ENCODE measurements at places on chromosomes 6 and 20.

- no peak for DNase-seq
These were observed 914.7 kb upstream of the CITED2 start for GRCh38 chr6:140289186-140289585.

- peak; percentile 36 for DNase-seq
These were observed 15.9 kb upstream of the FYN start for GRCh38 chr6:111888928-111889695.

GRCh38 chr6:106629103-106629858 lies at the start of the genes QRSL1 and RTN4IP1:
QRSL1 (plus strand) TSS chr6:106629578; CDS start chr6:106629682, 104 bp downstream.
RTN4IP1 (minus strand) TSS chr6:106629498; CDS start chr6:106629021, 477 bp downstream.
- peak; percentile 91 for DNase-seq

GRCh38 chr6:5729080-5729434 lies 277.7 kb downstream of the NRN1 start:
- no peak for DNase-seq

DNA sequence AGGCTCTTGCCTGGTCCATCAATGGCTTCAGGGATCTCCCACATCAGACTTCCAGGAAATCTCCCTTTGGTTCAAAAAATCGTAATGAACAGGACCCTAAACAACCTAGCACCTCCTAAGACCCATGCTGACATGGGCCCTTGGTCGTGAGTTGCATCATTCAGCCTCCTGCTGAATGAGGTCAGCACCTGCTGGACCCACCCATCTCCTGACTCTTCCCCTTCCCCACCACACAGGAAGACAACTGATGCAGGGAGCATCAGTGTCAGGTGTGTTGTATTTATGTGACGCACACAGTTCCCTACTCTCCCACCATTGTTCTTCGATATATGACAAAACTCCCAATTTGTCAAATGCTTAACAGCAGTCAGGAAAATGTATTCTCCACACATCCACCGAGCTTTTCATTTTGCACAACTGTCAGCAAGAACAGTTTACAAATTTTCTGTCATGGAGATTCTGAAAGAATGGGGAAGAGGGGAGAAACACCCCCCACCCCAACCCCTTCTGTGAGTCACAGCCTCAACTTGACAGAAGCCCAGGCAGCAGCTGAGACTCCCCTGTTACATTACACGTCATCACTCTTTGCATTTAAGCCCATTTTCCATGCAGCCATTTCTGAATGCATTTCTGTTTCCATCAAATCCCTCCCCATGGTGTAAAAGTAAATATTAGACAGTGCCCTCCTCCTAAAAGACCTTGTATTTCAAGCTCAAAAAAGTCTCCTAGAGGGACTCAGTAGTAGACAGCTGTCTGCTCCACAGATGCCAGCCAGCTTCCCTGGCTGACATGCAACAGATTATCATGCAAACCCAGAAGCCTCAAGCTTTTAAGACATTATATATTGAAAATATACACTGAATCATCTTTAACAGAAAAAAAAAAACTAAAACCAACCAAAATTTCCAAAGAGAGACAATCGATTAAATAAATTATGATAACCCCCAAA lies 577.5 kb downstream of the PTPRT start:
- no peak for DNase-seq

GRCh38 chr6:169868458-169868857 lies 117.0 kb downstream of the ERMARD start:
- DNase-seq: no peak

DNA sequence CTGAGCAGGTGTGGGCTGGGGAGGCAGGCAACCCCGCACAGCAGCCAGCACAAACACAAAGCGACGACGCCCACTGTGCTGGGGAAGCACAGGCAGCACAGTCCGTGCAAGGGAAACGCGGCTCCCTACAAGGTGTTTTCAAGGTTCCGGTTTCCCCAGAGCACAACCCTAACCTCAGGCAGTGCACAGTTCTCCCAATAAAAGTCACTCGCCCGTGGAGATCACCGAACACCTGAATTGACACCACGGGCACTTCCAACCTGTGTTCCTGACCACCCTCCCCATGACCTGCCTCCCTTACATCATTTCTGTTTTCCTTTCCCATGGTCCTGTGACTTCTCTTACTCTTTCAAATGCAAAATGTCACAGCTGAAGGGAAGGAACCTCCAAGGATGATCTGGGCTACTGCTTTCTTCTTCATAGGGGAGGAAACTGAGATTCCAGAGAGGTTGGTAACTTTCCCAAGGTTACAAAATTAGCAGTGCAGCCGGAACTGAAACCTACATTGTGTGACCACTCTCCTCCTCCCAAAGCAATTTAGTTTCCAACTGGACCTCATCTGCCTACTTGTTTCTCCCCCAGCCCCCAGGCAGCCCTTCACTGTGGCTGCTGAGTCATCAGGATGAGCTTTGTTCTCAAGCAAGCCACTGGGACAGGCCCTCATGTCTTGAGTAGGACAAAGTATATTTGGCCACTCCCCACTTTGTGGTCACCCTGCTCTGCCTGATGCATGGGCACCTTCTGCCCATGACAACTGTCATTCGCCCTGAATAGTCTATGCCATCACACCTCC lies 125.3 kb downstream of the ATXN1 start:
- no peak for DNase-seq

GRCh38 chr20:58981628-58982364 lies 740 bp downstream of the NELFCD start:
- no peak for DNase-seq

DNA sequence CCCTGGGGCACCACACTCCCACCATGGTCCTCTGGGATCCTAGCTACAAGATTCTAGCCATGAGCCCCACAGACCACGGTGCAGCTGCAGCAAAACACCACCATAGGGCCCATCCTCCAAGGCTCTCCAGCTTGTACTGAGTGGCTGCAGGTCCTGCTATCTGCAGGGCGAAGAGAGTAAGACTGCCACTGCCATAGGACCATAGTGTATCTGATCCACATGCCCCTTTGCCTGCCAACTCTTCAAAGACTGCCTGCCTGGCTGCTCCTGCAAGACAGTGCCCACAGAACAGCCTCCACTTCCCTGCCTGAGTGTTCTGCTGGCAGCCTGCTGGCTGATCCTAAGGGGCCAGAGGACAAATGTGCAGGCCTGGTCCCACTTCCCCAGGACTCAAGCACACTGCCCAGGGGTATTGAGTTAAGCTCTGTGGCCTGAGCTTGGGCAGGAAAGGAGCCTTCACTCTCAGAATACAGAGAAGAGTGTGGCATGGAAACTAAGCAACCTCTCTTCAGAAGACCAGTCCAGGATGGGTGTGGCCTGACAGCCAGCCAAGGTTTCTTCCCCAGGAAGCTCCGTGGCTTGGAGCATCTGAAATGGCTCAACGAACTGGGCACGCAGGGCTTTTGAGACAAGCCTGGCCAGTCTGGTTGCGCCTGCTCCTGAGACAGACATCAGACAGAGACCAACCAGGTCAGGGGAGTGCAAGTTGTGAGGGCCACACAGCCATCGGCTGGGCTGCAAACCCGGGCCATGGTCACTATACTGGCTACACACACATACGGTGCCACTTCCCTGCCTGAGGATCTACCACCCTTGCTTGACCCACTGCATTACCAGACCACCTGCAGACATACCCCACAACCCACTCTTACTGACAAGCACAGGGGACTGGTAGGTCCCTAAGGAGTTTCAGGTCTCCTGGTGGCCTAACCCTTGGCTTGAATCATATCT lies 54.5 kb downstream of the RNGTT start:
- no peak for DNase-seq

- no peak for DNase-seq
These were observed 53.1 kb downstream of the SLC35D3 start for GRCh38 chr6:136975089-136975715.

DNA sequence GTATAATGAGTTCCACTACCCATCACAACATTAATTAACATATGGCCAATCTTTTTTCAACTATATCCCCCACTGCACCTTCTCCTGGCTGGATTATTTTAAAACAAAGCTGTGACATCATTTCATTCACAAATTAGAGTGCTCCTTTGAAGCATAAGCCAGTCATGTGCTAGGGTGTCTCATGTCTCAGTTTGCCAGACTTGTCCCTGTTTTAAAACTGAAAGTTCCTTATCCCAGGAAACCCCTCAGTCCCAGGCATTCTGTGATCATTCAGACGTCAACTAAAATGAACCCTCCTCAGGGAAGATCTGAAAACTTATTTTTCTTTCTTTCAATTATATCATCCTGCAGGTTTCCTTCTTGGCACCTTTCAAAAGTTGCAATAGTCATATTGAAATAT lies 29.3 kb upstream of the LOC128125822 start:
- DNase-seq: no peak

DNA sequence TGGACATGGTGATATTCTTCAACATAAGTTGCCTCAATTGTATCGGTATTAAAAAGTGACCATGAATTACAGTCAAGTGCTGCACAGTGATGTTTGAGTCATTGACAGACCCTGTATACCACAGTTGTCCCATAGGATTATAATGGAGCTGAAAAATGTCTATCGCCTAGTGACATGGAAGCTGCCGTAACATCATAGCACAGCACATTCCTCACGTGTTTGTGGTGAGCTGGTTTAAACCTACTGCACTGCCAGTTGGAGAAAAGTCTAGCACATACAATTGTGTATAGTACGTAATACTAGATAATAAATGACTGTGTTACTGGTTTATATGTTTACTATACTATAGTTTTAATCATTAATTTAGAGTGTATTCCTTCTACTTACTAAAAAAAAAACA lies 150.2 kb downstream of the CDH26 start:
- DNase-seq: no peak

DNA sequence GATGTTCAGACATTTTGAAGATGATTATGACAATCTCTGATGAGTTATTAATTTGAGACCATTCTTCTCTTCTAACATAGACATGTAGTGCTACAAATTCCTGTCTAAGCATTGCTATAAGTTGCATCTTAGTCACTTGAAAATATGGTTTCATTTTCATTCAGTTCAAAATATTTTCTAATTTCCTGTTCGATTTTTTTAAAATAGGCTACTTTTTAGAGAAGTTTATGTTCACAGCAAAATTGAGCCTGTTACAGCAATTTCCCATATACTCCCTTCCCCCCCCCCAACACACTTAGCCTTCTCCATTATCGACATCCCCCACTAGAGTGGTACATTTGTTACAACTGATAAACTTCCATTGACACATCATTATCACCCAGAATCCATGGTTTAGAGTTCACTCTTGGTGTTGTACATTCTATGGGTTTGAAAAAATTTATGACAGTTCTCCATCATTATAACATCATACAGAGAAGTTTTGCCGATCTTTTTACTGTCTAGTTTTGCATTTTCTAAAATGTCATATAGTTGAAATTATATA lies 31.2 kb downstream of the PLAGL1 start:
- no peak for DNase-seq

GRCh38 chr20:16517946-16518783 lies 55.1 kb downstream of the KIF16B start:
- DNase-seq: no peak

GRCh38 chr6:17663226-17663625 lies 43.5 kb downstream of the NUP153 start:
- DNase-seq: no peak

- DNase-seq: no peak
These were observed 195.5 kb downstream of the DLL1 start for GRCh38 chr6:170095273-170095981.

GRCh38 chr6:167652701-167653095 lies 174.0 kb upstream of the AFDN start:
- DNase-seq: no peak

GRCh38 chr6:108630050-108630714 lies 69.5 kb downstream of the FOXO3 start:
- DNase-seq: no peak

GRCh38 chr6:118444796-118445195 lies 103.3 kb upstream of the PLN start:
- no peak for DNase-seq
